ENCODE measurements at places on chromosomes 7 and 10.

GRCh38 chr10:48389272-48389671 lies 82.8 kb downstream of the MAPK8 start:
- no peak for DNase-seq

GRCh38 chr10:132836248-132836831 lies 50.4 kb upstream of the NKX6-2 start:
- DNase-seq: no peak

DNA sequence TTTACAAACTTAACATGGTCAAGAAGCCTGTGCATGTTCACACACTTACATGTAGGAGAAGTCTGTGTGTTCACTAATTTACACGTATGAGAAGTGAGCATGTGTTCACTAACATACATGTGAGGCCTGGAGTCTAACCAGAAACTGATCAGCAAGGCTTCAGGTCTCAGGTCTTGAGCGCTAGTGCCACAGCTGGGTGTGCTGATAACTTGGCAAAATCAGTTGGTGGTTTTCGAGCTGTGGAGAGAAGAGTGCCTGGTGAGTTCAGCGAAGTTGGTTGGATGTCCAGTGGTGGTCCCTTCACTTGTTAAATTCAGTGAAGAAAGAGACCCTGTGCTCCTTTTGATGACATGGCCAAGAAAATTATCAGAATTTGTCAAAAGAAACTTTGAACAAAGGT lies 98.7 kb downstream of the CELF2 start:
- DNase-seq: no peak

- DNase-seq: no peak
Measured at GRCh38 chr10:86250399-86250798, 116.2 kb downstream of the GRID1 start.

GRCh38 chr10:7756360-7756992 lies 31.3 kb downstream of the KIN start:
- DNase-seq: no peak

- DNase-seq: no peak
Measured at GRCh38 chr7:46317256-46317655, 396.2 kb upstream of the IGFBP3 start.

DNA sequence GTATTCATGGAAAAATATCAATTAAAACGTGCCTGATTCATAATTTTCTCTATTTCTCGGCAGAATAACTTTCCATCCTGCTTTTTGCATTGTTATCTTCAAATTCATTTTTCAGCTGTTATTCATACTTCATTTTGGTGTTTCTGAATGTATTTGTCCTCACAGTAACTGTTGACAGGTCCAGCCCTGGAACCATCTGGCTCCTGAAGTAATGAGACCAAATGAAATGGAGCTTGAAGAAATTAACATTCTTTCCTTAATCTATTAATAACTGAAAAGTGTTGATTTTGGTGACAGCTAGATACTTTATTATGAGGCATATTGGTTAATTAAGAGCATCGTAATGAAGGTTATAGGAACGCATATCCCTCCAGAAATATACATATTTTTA lies 257.0 kb upstream of the MINDY3 start:
- DNase-seq: no peak

DNA sequence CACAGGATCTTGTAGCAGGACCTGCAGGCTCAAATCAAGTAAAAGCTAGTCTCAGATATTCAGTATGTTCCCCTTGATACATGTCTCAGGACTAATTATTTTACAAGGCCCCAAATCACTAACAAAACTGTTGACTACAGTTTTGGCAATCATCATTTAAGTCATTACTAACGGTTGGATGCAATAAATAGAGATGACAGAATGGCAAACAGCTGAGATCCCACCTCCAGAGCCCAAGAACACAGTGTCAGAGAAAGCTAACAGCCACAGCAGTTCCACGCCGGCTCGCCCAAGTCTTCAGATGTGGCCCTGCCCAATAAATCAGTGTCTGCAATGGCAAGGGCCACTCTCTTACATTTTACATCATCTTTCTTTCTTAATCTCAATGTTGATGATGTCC lies 87.6 kb downstream of the CTBP2 start:
- no peak for DNase-seq

DNA sequence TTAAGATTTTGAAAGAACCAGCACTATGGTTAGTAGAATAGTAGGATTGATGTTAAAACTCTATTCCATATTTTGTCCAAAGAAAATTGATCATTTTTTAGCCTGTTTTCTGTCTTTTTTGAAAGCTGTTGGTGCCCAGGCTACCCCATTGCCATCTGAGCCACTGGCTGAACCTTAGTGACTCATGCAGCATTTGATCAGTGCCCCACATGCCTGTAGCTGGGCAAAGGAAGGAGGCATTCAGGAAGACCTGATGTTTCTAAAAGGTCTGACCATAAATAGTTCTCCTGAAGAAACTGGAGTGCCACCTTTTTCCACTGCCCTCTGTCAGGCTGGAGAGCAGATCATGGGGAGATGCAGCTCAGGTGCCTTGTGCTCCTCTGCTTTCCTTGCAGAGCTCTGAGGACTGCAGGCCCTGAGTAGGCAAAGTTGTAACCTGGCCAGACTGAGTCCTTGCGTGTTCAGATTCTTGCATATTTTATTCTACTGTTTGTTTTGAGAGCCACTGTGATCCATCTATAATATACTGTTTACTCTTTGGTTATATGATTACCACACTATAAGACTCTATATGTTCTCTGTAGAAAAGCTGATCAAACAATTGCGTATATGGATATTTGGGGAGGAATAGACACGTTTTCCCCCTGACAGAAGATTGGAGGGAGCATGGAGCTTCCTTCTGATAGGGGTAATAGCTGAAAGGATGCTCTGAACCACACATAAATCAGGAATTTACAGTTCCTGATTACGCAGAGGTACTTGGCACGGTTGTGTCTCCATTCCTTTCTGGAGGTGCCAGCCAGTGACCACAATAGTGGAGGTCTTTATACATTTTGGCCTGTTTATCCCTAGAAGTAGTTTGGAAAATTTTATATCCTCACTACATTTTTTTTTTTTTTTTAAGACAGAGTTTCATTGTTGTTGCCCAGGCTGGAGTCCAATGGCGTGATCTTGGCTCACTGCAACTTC lies 48.9 kb upstream of the GJD4 start:
- DNase-seq: no peak

GRCh38 chr7:106063692-106064091 lies 48.4 kb downstream of the SYPL1 start:
- DNase-seq: no peak

GRCh38 chr10:43904844-43905243 lies 256.2 kb upstream of the ZNF32 start:
- DNase-seq: no peak

DNA sequence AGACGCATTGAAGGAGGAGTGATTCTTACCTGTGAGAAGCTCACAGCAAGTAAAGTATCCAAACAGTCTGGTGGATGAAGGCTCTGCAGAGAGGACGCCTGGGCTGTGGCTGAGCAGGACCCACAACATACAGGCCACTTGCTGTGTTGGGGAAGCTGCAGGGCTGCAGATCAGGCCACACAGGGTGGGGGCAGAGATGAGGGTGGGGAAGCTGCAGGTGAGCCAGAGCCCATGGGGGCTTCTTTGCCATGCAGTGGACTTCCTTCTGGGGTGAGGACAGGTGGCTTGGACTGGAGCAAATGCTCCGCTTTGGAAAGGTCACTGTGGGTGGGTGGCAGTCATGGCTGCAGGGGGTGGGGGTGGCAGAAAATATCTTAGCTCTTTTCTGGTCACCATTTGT lies 214.8 kb downstream of the GLRX3 start:
- no peak for DNase-seq

DNA sequence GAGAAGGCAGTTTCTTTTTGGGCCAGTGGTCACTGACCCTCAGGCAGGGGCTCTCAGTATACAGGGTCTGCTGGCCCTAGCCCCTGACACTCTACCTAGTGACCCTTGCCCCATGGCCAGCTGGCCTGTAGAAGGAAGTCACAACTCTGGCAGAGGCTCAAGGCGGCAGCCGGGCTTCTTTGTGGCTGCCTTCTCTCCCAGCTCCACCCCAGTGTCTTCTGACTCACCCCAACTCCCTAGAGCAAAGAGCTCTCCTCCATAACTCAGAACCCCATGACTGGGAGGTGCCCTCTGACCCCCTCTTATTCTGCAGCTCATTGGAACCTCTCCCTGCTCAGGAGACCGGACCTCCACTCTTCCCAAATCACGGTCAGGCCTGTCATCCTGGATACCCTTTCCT lies 358.2 kb downstream of the FGFR2 start:
- no peak for DNase-seq

DNA sequence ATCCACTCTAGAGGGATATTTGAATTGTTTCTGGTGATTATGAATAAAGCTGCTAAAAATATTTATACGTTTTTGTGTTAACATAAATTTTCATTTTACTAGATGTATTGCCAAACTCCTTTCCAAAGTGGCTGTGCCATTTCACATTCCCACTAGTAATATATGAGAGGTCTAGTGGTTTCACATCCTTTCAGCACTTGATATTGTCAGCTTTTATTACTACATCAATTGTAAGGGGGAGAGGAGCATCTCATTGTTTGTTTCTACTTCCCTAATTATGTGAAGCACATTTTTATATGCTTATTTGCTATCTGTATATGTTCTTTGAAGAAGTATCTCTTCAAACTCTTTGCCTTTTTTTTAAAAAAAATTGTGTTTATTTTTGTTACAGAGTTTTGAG lies 184.5 kb downstream of the ADK start:
- no peak for DNase-seq

DNA sequence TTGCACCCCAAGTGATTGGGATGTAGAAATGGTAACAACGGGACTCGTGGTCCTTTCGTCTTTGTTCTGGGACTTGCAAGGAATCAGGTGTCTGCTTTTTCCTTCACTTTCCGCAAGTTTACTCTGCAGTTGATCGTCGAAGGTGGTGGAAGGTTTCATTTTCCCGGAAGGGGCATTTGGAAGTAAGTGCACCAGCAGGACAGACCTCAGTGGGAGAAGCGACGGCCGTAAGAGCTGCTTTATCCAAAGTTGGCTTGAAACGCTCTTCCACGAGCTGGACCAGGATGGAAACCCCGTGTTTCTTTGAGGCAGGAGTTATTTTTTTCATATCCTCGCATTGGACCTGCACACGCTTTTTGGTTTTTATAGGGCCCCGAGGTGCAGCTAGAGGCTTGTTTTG lies 1.2 kb downstream of the BRI3 start:
- DNase-seq: no peak

DNA sequence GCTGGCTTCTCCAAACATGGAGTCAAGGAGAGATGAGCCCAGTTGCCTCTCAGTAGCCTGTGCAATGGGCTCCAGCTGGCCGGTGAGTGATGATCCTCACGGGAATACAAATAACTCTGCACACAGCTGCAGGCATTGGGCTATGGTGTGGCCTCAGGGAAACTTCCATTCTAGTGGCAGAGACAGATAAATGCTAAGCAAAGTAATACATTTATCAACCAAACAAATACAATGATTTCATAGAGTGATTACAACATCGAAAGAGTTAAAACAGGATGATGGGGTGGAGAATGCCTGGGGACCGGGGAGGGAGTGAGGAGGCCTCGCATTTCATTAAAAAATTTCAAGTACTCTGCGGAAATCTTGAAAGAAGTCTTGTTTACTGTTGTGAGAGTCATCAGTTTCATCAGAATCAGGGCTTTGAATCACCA lies 15.0 kb upstream of the AKR1B1 start:
- DNase-seq: no peak

DNA sequence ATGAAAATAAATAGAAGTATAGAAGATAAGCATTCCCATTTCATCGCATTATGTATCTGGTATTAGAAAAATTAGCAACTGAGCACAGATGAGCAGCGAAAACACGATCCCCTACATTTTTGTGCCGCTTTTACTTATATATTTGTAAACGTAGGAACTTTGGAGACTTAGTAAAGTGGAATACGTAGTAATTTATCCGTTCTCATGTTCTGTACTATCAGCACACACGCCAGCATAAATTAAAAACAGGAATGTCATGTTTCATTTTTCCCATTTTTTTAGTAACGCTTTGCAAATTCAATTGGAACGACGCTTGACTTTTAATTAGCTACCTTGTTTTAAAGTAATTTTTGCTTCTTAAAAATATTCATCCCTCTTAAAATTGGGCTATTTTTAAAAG lies 2.4 kb downstream of the ZNRF2 start:
- DNase-seq: no peak

GRCh38 chr7:64887756-64888508 lies 15.1 kb upstream of the ZNF273 start:
- no peak for DNase-seq

GRCh38 chr7:46230990-46231305 lies 309.9 kb upstream of the IGFBP3 start:
- no peak for DNase-seq

DNA sequence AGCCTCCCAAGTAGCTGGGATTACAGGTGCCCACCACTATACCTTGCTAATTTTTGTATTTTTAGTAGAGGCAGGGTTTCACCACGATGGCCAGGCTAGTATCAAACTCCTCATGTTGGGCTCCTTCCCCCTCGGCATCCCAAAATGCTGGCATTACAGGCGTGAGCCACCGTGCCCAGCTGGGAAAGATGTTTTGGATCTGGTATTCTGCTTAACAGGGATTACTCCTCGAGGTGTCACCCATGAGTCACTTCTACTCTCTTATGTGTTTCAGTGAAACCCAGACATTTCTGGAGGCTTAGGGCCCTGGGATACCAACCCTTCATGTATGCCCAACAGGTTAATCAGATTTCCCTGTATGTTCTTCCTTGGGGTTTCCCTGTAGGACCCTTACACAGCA lies 11.8 kb upstream of the OPN4 start:
- DNase-seq: no peak

DNA sequence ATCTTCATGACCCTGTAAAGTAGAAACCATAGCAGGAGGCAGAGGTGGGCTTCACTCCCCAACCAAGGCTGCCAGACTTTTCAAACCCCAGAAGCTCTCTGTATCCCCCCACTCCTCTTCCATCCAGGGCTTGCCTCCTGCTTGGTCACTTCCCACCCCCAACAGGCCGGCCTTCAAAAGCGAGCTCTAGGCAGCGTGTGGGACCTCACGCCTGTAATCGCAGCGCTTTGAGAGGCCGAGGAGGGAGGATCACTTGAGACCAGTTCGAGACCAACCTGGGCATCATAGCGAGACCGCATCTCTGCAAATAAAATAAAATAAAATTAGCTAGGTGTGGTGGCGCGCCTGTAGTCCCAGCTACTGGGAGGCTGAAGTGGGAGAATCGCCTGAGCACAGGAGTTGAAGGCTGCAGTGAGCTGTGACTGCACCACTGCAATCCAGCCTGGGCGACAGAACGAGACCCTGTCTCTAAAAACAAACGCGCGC lies 743 bp upstream of the POR start:
- DNase-seq: no peak

- no peak for DNase-seq
Measured at GRCh38 chr7:69849268-69849667, 251.0 kb downstream of the AUTS2 start.

- DNase-seq: no peak
Measured at GRCh38 chr7:22296265-22296566, 60.7 kb downstream of the RAPGEF5 start.

DNA sequence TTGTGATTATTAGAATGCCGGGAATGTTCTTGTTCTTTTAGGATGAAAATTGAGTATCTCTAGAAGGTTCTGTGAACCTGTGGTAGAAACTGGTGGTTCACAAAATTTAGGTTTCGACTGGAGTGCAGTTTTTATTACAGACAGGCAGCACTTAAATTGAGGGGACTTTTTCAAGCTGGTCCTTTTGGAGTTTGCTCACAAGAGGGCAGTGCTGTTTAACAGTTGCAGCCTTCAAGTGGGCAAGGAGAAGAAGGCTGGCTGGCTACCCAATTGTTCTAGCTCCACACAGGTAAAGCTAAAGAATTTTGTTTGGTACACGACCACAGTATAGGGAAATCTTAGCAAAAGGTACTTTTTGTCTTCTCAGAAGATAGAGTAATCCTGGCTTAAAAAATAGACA lies 233.6 kb downstream of the SNX13 start:
- no peak for DNase-seq

GRCh38 chr7:151352512-151352911 lies 10.9 kb downstream of the NUB1 start:
- DNase-seq: no peak
